ENCODE measurements at places on chromosomes 2 and 18. TPM values are rescaled to one million over a fixed set of nuclear protein-coding genes. Genes with fewer than 3 reads are reported as not detected.

Gene MYO5B
- total RNA-seq, result 31.3 TPM

Gene C1D
- total RNA-seq, result 16.8 TPM

Gene TMEM182
- total RNA-seq, result 4.9 TPM

Gene FHOD3
- 8.8 TPM for total RNA-seq

GRCh38 chr2:171247741-171248662, 87.3 kb upstream of the TLK1 start:
- DNase-seq, result no peak

DNA sequence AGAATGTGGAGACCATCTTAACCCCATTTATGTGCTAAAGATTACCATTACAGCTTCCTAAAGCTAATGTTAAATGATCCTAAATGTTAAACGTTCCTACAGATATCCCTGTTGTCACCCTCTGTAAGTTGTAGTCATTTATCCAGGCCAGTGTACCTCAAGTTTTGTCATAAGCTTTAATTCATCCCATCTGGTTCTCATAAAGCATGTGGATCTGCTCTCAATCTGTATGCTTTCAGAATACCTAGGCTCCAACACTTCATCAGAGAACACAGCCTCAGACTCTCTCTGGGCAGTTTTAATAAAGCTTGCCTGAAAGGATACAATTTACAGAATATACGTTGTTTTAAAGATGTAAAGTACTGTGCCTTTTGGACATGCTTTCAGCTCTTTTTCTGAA, 4.2 kb upstream of the CCDC178 start:
- DNase-seq, result no peak

GRCh38 chr18:54392543-54393023, 34.9 kb downstream of the C18orf54 start:
- peak; percentile 70 for DNase-seq

DNA sequence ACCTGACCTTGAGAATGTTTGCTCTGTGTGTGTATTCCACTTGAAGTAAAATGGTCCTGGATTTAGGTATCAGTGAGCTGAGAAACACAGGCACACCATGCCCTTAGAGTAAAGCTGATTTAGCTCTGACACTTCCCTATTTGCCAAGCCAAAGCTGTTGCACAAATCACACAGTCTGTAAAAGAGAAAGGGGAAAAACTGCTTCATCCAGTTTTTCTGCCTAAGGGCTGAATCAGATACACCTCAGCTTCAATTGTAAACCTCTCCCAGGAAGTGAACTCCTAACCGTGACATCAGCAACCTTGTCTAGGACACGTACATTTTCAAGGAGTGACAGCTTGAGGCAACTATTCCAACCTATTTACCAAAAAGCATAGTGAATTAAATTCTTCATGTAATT, 150.4 kb downstream of the NR4A2 start:
- DNase-seq, result peak; percentile 100

- no peak for DNase-seq
Observed at GRCh38 chr2:98519156-98519555, 74.5 kb downstream of the INPP4A start.

GRCh38 chr2:80303909-80304837, at the start of gene LRRTM1:
TSS of gene LRRTM1 (minus strand) at chr2:80304752. CDS start at chr2:80303819, 933 bp downstream.
- no peak for DNase-seq

GRCh38 chr2:190678444-190679162, 29.7 kb downstream of the NAB1 start:
- DNase-seq, result no peak

Measured in bronchial epithelial cell (primary cell).